Right ventricle myocardium superior (tissue), 1 donor: ENCODE measurements at places on chromosomes 16 and 17. TPM values are rescaled to one million over a fixed set of nuclear protein-coding genes. Genes with fewer than 3 reads are reported as not detected.

Gene KRT9
- total RNA-seq, result not detected

Gene IRF8
- total RNA-seq, result 3.0 TPM

DNA sequence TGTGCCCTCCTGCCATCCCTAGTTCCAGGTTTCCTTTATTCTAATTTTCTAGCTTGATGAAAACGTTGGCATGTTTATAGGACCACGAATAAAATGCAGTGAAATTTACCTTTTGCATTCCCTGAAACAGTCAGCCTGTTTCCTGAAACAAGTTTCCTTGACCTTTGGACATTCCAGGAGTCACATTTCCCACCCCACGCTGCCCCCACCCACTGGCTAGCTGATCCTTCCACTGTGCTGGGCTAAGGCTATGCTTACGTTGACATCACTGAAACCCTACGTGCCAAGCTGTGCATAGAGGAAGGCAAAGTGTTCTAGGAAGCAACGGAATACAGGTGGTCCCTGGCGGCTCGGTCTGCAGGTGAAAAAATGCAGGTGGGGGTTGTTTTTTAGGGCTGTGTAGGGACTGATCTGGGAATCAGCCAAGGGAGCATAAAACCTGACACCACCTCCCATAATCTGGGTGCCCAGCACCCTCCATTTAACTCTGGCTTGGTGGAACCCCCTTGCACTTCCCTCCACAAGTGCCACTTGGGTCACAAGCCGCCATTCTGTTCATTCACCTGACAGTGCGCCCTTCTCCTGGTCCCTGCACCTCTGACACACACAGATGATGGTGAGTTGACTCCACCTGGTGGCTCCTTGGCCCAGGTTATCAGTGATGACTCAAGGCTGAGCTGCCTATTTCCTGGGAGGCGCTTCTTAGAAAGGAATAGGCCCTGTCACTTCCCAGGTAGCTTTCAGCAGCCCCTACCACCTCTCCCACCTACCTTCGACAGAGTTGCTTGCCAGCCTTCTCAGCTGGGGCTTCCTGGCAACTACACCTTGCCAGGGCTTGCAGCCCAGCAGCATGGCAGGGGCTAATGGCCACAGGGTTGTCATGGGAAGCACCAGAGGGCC, 83.7 kb downstream of the N4BP1 start:
- peak; percentile 22 for DNase-seq

- DNase-seq, result no peak
Observed at GRCh38 chr17:59671386-59671785, 35.8 kb downstream of the PTRH2 start.

DNA sequence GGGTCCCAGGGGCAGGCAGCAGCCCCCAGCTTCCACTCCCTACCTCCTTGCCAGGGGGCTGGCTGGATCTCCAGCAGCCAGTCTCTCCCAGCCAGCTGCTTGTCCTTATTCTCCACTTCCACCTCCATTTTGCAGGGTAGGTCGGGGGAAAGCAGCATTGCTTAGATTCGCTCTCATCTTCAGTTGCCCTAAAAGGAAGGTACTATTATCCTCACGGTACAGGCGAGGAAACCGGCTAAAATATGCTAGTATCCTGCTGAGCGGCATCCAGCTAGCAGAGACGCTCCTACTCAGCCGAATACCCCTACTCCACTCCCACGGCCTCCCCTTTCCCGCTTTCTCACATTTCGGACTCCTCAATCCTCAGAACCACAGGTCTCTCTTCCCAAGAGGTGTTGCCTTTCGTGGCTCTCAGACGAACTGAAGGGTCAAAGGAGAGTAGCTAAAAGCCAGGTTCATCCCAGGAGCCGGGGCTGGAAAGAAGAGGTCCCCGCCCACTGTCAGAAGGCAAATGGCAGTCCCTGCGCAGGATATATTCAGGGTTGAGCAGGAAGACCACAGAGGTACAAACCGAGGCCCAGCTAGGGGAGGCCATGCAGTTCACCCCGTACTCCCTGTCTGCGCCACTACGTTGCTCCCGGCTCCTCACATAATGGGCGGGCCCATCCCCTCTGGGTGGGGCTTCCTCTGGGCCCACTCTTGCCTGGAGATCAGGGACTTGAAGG, 1.7 kb upstream of the RAB11FIP4 start:
- DNase-seq, result no peak

DNA sequence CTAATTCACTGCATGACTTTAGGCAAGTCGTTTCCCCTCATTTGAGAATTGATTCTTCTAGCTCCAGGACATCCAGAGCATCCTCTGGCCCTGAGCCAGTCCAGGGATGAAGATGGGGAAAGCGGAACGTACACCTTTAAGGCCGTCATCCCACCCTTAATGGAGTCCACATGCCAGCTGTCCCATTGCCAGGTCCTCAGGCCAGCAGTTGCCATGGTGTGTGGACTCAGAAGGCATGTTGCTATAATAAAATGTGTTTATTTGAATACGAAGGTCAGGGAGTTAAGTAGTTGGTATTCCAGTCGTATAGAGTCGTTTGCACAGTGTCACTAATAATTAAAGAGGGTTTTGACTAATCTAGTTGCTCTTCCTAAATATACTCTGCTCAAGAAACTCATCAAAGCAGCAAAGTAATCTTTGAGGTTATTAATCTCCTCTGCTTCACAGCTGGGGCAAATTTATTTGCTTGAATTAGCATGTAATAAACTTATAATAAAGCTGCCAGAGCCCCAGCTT, 30.4 kb downstream of the CCDC182 start:
- no peak for DNase-seq

- DNase-seq, result no peak
Observed at GRCh38 chr17:37092071-37092470, 143.3 kb downstream of the AATF start.

DNA sequence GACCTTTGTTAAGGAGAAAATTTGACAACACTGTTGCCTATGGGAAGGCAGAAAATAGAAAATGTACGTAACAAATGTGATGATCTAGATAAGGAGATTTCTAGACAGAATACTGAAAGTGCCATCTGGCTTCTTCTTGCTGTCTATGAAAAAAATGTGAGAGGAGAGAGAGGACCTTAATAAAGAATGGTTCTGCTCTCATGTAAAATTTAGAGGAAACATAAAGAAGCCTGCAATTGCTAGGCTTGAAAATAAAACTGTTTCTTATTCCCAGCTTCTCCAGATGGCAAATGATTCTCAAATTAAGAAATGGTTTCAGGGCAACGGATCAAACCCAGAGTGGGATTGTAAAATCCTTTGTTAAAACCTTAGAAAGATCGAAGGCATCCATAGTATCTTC, 128.5 kb downstream of the CDK5R1 start:
- DNase-seq, result no peak

Gene GRAP
- 2.0 TPM for total RNA-seq

Gene PRSS53
- total RNA-seq, result 0.81 TPM

GRCh38 chr17:48486557-48486956, 44.3 kb downstream of the HOXB1 start:
- no peak for DNase-seq

Gene CLEC10A
- 5.0 TPM for total RNA-seq

Gene ATP2A3
- total RNA-seq, result 6.0 TPM

- peak; percentile 90 for DNase-seq
Observed at GRCh38 chr16:84672276-84673202, 24.2 kb downstream of the KLHL36 start.

Gene GDPD1
- 2.1 TPM for total RNA-seq
